ENCODE measurements at places on chromosomes 3 and 15.

DNA sequence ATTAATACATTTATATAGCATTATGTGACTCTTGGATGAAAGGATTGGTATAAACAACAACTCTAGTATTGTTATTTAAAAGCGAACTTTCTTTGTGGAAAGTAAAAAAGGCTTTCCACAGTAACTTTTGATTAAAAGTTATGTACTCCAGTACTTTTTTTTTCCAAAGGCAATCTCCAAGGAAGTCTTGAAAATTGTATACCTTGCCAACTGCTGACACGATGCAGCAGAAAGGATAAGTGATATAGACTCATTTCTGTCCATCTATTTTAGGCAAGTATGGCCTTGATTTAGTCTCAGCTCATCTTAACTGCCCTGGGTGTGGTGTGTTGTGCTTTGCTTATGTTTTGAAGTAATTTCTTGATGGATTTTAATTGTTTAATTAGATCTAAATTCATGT, 79.7 kb downstream of the OTOL1 start:
- DNase-seq = no peak

- DNase-seq = no peak
Measured at GRCh38 chr15:60370105-60370868, 27.5 kb downstream of the ANXA2 start.

GRCh38 chr3:14343338-14344112, 58.9 kb upstream of the SLC6A6 start:
- no peak for DNase-seq

DNA sequence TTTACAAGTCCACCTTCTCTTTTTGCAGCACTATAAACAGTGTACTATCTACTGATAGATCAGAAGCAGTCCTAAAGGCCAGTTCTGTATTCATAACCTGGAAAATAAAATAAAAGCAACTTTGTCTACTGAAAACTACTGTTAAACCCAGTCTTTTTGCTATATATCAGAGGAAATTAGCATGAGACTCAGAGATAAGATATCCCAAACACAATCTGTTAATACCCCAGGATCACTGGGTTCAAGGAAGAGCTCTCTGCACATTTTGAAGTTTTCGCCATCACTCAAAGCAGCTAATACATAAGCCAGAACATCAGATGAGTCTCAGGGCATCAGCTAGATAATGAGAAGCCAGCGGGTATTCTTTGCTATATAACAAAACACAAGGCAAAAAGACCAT, 21.8 kb downstream of the OSBPL10 start:
- no peak for DNase-seq

- no peak for DNase-seq
Measured at GRCh38 chr15:92076541-92076940, 223.0 kb downstream of the SLCO3A1 start.

GRCh38 chr3:117266806-117267205, 557.2 kb downstream of the TUSC7 start:
- no peak for DNase-seq

- no peak for DNase-seq
Measured at GRCh38 chr3:182567700-182568099, 225.6 kb upstream of the ATP11B start.

- peak; percentile 52 for DNase-seq
Measured at GRCh38 chr3:23949784-23950183, 4.7 kb downstream of the NR1D2 start.

DNA sequence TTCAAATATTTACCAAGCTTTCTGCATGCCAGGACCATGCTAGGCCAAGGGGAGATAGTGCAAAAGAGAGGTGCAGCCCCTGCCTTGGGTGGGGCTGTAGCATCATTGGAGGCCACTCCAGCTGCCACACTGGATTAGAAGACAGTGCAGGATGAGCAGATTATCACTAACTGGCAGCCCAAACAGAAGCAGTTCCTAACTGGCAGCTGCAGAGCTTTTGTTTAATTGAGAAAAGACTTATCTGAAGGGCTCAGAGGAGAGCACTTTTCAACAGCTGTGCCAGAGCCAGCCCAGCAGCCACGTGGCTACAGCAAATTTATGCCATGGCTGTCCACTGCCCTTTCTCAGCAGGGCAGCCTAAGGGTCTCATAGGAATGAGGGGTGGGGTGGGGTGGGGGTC, 13.5 kb upstream of the ACSBG1 start:
- DNase-seq = no peak

DNA sequence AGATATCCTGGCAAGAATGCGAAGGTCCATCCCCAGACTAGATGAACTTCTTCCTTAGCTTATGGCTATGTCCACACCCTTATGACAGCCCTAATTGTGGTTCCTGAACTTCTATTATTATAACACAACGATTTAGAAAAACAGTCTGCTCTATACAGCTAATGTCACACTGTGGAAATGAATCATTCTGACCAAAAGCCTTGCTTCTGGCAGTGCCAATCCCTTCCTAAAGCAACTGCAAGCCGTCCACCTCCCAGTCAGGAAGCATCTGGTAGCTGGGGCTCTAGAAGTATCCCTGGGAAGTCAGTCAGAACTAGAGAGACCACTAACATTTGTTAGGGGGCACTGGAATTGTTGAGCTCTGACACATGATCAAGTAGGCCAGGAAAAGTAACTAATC, 45.0 kb downstream of the MYO5A start:
- DNase-seq = no peak

DNA sequence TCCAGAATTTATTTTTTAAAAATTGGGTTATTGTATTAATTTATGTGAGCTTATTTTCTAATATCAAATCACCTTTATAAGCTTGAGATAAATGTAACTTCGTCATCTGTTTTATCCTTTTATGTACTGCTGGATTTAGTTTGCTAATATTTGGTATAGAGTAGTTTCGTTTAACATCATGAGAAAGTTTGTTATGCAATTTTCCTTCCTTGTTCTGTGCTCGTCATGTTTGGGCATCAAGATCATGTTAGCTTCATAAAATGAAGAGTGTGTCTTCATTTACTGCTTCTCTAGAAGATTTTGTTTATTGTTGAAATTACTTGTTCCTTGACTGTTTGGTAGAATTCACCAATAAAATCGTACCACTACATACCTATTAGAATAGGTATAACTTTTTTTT, 262.1 kb upstream of the SATB1 start:
- DNase-seq = no peak

DNA sequence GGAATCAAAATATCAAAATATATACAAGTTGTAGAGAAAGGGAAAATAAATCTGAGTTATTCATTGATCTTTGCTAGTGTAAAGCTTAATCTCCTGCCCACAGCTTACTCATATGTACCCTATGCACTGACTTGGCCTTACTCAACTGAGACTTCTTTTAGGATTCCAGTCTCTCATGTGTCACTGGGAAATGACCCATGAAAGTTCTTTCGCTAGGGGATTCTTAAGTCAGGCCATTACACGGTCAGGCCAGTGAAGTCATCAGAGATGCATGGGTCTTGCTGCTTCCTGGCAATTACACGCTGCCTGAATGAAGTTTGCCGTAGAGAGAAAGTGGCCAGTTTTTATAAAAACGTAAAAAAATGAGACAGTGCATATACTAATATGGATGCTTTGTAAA, 20.7 kb upstream of the LPP start:
- no peak for DNase-seq

DNA sequence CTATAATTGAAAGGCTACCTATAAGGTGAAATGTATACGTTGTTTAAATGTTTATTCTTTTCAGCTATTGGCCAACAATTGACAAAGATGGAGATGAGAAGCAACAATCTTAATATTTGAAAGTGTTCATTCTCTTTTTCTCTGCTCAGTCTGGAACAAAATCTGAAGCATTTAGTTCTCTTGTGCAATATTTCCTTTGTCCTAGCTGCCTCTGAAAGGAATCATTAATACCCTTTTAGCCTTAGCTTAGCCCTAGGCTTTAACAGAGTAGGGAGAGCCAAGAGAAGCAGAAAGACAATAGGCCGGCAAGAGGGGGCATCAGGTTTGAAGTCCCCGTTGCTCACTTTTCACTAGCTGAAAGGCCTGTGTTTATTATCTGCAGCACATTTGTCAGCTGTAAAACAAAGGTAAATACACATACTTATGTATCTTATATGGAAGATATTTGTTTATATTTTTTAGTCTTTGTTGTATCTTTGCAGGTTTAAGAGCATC, 422.5 kb upstream of the SEMA6D start:
- DNase-seq = no peak

DNA sequence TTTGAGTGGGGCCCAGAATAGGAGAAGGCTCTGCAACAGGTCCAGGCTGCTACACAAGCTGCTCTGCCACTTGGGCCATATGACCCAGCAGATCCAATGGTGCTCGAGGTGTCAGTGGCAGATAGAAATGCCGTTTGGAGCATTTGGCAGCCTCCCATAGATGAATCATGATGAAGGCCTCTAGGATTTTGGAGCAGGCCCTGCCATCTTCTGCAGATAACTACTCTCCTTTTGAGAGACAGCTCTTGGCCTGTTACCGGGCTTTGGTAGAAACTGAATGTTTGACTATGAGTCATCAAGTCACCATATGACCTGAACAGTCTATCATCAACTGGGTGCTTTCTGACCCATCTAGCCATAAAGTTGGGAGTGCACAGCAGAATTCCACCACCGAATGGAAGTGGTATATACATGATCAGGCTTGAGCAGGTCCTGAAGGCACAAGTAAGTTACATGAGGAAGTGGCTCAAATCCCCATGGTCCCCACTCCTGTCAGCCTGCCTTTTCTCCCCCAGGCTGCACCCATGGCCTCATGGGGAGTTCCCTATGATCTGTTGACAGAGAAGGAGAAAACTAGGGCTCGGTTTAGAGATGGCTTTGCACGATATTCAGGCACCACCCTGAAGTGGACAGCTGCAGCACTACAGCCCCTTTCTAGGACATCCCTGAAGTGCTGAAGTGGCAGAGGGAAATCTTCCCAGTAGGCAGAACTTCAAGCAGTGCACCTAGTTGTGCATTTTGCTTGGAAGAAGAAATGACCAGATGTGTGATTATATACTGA, 971.4 kb downstream of the MCTP2 start:
- DNase-seq = no peak

DNA sequence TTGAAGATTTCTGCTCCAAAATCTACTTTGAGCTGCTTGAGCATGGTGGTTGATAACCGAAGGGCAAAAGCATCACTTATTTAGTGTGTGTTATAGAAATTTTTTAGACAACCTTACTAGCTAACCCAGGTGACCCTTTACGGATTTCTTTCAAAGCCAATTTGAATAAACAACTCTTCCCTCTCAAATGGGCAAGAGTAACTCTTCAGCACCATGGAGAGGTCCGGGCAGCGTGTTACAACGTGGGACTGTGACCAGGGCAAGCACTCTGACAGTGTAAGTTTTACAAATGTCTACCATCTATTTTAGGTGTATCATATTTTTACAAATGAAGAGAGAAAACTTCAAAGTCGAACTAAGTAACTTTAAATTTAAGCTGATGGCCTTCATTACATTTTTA, 471.8 kb downstream of the MFSD1 start:
- peak; percentile 6 for DNase-seq

GRCh38 chr3:72163809-72164634, 379.1 kb upstream of the PROK2 start:
- DNase-seq = no peak

DNA sequence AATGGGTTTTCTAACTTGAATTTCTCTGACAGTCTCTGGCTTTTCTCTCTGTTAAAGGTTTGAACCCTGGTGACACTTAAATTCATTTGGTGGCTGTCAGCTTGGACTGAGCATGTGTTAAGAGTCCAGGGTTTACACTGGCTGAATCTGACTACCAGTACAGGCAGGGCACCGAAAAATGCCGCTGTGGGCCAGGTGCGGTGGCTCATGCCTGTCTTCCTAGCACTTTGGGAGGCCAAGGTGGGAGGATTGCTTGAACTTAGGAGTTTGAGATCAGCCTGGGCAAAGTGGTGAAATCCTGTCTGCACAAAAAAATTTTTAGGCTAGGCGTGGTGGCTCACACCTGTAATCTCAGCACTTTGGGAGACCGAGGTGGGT, 1.8 kb downstream of the MANF start:
- DNase-seq = no peak

GRCh38 chr3:79514069-79514468, 253.7 kb downstream of the ROBO1 start:
- DNase-seq = no peak

DNA sequence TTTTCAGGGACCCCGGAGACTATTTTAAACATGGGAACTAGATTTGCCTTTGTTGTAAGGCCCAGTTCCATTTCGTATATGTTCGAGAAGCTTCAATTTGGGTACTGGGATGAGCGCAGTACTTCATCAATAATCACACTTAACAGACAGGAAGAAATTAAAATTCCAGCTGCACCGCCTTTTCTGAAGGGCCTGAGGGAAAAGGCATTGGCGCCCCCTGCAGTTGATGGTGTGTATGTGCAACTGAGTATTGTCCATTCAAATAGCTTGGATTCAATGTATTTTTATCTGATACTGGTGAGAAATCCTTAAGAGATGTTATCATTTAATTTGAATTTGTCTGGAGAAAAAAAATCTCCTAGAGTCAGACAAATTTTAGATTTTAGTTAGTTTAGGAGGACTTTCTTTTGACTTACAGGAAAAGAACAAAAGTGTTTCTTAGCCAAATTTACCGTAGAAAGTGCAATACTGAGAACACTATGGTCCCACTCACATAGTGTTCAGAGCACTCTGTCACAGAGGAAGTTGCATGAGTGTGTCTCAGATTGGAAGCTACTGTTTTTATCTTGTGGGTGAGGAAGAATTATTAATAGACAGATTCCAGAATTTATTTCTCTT, 5.4 kb upstream of the ALDH1A2 start:
- DNase-seq = peak; percentile 40

DNA sequence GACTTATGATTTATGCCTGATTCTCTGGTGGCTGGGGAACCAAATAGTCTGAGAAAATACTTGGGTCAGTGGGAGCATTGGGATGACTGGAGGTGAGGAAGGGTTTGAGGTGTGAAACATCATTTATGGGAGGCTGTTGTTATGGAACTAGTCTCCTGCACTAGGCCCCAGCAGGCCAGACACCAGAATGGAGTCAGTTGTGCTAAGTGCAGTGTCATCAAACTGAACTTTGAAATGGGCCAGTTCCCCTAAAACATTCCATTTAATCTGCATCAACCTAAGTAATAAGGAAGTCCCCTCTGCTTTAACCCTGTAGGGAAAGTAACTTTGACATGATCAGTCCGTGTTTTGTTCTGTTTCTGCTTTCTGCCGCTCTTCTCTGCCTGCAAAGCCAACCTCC, 44.9 kb upstream of the KLHL25 start:
- DNase-seq = no peak

- no peak for DNase-seq
Measured at GRCh38 chr3:177904621-177905020, 631.6 kb upstream of the KCNMB2 start.

GRCh38 chr15:70792171-70792573, 28.8 kb upstream of the UACA start:
- no peak for DNase-seq

DNA sequence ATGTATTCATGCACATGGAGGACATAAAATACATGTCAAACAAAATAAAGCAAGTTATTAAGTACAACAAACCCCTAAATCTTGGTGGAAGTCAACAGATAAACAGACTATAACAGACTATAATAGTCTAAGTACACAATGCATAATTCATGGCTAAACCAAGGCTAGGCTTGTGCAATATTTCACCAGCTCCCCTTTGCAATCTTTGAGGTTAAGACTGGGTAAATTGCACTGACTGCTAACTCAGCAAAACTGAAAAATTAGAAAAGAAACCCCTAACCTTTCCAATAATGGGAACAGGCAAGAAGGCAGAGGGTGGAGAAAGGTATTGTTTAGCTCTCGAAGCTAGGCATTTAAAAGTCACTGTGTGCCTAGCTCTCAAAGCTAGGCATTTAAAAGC, 304.9 kb upstream of the WNT5A start:
- DNase-seq = no peak

Measured in HepG2 (cell line).